Activated T-cell treated with anti-CD3 and anti-CD28 coated beads, Interleukin-2, amount 50 U/mL, for 1 hour (primary cell): ENCODE measurements at places on chromosomes 12 and 14.

GRCh38 chr12:108751821-108752220 lies 20.5 kb upstream of the CORO1C start:
- DNase-seq = no peak

DNA sequence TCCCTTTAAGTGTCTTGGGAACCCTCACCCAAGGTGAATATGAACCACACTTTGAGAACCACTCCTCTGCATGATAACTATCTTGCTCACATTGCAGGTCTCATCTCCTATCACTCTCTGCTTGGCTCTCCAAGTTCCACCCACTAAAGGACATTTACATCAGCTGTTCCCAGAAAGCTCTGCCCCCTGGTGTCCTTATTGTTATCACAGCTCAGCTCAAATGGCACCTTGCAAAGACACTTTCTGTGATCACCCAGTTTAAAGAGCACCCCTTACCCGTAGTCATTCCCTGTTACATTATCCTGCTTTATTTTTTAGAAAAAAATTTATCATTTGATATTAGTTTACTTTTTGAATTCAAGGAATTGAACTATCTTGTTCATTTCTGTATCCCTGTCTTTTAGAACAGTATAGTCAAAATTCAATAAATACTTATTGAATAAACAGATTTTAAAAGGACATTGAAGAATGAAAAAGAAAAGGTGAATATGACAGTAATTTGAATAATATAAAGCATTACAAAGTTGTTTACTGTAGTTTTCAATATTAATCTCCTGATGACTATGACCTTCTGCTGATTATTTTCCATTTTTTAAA lies 20.5 kb upstream of the GUCY2C start:
- peak; percentile 24 for DNase-seq

DNA sequence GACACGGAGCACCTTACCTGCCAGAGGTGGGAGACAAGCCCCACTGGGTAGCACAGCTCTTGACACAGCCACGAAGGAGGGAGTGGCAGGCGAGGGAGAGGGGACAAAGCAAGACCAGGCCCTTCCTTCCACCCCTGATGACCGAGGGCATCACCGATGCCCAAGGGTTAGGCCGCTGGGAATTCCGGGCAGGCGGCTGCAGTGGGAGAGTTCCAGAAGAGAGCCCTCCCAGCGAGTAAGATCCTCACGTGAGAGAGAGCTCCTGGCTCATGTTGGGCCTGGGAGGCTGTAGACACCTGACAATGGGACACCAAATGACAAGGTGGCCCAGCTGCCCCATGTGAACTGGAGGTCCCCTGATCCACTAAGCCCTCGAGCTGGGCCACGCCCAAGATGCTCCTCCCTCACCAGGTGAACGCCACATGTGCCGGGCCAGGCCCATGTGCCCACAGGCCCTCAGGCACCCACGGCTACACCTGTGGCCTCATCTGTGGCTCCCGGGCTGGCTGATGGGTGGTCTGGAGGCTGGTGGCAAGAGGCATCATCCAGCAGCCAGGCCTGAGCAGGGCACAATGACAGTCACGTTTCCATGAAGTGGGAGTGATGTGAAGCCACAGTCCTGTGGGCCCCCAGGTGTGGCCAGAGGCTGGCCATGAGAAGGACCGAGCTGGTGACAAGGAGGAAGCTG lies 32.1 kb upstream of the C14orf180 start:
- no peak for DNase-seq

DNA sequence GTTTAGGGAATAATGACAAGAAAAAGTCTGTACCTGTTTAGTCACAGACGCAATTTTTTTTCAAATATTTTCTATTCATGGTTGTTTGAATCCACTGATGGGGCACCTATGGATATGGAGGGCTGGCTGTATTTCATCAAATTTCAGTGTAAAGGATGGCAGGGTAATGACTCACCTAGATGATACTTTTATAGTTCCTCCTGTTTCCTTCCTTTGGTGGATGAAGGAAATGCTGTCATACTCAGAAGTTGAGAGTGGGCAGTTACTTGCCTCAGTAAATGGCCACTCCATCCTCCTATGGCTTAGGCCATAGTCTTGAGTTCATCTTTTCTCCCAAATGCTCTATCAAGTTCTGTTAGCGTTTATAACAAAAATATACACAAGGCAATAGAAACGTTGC lies 18.9 kb upstream of the C12orf71 start:
- DNase-seq = no peak

- DNase-seq = no peak
Measured at GRCh38 chr12:124902916-124903315, 11.5 kb downstream of the UBC start.

DNA sequence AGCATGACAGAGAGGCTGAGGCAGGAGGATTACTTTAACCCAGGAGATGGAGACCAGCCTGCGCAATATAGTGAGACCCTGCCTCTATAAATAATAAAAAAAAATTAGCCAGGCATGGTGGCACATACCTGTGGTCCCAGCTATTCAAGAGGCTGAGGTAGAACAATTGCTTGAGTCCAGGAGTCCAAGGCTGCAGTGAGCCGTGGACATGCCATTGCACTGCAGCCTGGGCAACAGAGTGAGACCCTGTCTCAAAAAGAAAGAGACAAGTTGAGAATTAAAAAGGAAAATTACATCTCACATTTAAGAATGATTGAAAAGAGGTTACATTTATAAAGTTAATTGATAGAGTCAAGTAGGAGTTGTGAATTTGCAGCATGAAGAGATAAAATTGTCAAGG lies 91.4 kb upstream of the TMPO start:
- no peak for DNase-seq

- no peak for DNase-seq
Measured at GRCh38 chr12:120346681-120347080, 19.1 kb upstream of the PLA2G1B start.

DNA sequence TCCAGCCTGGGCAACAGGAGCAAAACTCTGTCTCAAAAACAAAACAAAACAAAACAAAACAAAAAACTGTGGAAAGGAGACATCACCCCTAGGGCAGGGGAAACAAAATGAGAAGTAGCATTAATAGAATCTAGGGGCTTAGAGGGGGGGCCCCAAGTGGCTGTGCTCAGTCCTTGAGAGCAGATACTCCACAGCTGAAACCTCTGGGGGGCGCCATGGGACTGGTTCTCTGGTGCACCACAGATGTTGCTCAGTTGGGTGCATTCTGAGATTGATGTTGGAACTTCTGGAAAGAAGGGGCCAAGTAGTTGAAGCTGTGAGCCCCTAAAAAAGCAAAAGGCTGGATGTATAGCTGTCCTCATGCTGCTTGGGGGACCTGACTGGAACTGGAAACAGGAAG lies 11.8 kb upstream of the SYNE2 start:
- peak; percentile 71 for DNase-seq

DNA sequence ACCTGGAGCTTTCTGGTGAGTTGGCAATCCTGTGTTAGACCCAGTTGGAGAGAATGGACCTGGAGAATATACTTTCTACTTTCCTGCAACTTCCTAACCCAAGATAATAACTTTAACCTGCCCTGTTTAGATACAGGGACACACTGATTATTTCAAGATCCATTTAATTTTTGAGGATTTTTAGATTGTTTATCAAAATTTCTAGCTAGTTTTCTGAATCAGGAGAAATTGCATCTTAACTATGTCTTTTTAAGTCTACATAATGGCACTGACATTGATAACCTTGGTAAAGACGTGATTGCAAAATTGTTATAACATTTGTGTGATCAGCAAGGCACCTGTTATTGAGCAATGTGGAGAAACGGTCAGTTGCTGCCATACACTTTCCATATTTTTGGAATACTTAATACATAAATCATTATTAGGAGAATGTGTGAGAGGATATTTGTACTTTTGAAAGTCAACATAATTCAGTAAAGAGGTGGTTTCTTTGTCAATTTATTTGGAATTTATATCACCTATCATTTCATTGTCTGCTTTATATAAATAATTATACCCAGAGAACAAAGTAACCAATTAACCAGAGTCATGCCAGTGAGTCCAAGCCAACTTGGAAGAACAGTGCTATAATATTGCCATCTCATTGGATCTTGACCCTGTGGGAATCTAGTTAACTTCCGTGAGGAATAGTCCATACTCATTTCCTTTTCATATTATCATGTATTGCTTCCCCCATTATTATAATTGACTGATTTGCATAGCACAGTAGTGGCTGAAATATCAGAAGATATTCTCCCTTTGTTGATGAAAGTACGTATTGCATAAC lies 28.4 kb downstream of the NFYB start:
- DNase-seq = no peak

GRCh38 chr14:56333359-56334292 lies 215.4 kb downstream of the PELI2 start:
- no peak for DNase-seq

DNA sequence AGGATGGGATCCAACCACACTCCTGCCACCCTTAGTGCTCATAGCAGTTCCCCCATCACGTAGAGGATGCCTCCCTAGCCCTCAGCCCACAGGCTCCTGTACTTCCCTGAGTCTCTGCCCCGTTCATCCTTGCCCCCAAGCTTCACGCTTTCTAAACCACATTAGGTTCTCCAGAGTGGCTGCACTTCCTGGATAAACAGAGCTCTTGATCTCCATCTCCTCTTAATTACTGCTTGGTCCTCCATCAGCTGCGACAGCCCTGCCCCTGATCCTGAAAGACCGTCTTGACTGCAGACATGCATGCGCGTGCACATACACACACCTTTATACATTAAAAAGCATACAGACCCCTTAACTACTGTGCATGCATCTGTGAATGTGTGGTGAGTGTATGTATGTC lies 530.0 kb downstream of the BCL11B start:
- DNase-seq = no peak

DNA sequence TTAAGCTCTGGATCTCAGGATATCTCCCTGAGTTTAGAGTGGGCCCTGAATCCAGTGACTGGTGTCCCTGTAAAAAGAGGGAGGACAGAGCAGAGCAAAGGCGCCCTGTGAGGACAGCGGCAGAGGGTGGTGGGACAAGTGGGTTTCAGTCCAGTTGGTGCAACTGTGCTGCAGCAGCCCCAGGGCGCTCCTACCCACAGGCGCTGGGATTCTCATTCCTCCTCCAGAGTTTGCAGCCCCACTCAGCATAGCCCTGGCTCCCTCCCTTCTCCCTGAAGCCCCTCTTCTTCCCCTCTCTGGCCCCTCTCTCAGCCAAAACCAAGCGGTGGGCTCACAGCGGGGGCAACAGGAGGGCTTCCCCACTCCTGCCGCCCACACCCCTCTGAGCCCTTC lies 1.6 kb downstream of the TMEM179 start:
- DNase-seq = no peak

DNA sequence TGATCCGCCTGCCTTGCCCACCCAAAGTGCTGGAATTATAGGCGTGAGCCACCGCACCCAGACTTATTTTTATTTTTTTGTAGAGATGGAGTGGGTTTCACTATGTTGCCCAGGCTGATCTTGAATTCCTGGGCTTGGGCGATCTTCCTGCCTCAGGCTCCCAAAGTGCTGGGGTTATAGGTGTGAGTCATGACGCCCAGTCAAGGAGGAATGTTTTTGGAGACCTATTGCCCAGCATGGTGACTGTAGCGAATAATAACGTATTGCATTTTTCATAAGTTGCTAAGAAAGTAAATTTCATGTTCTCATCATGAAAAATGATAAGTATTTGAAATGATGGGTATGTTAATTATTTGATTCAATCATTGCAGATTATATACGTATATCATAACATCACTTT lies 46.5 kb downstream of the TEAD4 start:
- DNase-seq = no peak

DNA sequence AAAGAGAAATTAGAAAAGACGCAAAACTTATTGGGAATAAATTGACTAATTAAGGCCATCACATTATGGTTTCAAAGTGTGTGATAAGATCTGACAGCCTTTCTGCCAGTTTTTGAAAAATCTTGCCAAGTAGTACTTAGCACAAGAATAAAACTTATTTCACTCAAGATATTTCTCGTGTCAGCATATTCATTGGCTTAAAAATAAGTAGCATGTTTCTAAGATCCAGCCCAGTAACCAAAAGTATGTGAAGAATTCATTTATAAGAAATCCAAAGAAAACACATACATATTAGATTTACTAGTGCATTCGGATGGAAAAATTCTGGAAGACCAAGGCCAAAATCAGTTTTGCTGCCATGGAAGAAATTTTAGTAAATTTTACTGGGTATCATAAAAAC lies 1135.0 kb downstream of the GALC start:
- DNase-seq = no peak

DNA sequence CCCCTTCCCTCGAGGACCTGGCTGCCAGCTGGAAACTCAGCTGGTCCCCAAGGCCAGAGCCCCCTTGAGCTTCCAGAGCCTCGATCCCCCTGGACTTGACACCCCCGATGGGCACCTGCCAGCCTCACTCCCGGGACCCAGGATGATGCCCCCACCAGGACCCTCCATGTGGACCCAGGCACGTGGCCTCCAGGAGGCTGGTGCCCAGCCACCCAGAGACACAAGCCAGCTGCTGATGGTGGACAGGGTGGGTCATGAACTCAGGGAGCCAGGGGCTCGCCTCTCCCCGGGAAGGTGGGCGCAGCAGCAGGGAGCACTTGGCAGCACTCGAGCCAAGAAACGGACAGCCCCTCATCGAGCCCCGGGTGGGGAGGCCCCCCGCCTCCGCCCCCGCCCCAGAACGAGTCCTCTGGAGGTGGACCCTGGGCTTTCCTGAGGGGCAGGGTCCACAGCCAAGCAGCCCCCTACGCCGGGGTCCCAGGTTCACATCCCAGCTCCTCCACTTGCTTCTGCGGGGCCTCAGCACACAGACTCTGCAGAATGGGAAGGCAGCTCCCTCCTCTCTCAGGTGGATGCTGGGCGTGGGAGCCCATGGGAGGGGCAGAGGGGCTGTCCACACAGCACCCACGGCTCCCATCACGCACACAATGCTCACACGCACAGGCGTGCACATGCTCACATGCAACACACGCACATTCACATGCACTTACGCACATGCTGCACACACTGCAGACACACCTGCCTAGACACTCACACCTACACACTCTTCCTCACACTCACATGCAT lies 12.1 kb downstream of the C14orf180 start:
- DNase-seq = no peak

DNA sequence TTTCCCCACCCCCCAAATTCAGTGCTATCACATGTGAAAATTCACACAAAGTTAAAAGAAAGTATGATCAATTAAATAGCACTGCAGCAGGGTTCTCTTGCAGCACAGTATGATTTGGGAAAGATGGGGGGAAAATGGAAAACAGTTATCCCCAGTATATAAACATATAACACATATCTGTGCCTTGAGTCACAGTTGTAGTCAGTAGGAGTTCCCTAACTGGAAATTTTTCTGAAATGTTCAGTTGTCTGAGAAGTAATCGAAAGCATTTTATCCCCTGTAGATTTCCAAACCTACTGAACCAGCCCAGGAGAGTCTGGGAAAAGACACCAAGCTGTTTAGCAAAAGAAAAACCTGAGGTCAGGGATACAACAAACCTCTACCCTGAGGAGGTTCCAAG lies 47.0 kb downstream of the C12orf50 start:
- no peak for DNase-seq
